ENCODE measurements at places on chromosomes 5 and 9. TPM values are rescaled to one million over a fixed set of nuclear protein-coding genes. Genes with fewer than 3 reads are reported as not detected.

- DNase-seq, result no peak
These were observed 146.1 kb upstream of the TSLP start for GRCh38 chr5:110925398-110925797.

- no peak for DNase-seq
These were observed 11.8 kb upstream of the SLC9A3 start for GRCh38 chr5:535846-536698.

DNA sequence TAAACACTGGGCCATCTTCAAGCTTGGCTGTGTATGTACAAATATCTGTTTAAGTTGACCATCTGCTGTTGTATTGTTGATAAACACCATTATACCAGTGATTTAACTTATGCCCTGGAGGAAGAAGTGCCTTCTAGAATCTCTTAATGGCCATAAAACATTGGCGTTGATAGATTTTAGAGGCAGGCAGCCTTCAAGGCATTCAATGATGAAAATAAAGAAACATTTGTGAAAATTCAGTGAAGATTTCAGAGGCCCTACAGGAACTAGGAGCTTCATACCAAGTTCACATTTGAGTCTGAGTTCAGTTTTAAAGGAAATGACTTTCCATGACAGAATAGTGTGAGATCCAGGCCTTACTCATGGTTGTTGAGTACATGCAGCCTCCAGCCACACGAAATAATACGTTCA is 52.2 kb downstream of the MAP1B start:
- no peak for DNase-seq

- DNase-seq, result no peak
These were observed 533.1 kb downstream of the KCTD16 start for GRCh38 chr5:144703776-144704175.

- no peak for DNase-seq
These were observed 2.9 kb upstream of the OR2Y1 start for GRCh38 chr5:180742727-180743126.

DNA sequence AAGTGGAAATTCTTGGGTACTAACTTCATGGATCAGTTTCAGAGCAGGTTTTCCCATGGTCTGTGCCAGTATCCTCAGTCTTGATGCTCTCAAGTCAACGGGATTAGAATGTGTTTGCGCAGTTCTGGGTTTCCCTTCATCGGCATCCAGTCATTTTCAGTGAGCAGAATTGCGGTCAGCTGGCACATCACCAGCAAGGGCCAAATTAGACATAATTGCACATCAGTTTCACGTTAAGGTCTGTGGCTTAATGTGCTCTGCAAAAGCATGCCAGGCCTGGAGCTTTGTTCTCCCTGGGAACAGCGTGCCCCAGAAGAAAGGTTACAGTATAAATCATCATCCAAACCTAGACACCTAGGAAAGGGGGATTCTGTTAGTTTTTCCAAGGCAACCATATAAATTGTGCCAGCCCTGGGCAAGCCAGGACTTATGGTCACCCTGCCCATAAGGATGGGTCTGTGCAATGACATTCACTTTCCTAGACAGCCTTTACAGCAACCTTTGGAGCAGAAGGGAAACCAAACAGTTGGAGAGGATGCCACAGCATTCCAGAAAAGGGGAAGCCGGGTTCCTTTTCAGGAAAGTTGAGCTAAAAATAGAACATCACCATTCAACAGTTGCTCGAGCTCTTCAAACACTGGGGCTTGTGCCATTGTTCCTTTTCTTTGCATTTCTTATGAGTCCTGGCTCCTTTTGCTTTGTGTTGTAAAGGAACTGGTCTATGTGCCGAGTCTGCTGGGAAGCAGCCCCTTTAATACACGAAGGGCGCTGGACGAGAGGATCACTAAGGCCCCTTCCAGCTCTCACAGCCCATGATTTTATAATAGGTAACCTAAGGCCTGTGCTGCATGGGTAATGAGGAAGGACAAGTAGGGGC is 23.1 kb downstream of the IQGAP2 start:
- no peak for DNase-seq

DNA sequence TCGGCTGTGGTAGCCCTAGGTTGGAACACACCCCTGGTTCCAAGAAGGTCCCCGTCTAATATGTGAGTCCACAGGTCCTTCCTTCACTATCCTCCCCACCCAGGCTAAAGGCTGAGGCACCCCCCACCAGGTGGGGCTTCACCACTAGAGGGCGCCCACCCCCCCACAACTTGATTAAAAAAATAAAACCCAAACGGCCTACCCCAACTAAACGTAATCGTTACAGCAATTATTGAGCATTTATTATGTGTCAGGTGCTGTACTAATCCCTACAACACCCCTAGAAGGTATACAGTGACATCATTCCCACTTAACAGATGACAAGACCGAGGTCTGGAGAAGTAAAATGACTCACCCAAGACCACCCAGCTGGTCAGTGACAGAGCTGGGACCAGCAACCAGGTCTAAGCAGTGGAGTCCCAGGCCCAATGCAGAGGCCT is 65.0 kb downstream of the FGF18 start:
- DNase-seq, result no peak

DNA sequence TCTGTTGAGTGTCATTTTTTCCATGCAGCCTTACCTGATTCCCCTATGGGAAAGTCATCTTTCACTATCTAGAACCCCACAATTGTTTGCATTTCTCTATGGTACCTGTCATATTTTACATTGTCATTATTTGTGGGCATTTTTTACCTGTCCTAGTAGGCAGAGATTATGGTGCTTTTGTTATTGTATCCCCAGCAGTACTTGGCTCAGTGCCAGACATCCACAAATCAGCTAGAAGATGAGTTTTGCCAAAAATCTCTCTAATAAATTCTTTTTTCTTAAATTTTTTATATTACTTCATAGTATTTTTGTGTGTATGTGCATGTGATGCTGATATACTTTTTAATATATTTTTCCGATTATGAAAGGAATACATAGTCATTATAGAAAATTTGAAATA is 13.2 kb downstream of the GARNL3 start:
- no peak for DNase-seq

- DNase-seq, result no peak
These were observed 118.3 kb downstream of the DRD1 start for GRCh38 chr5:175325681-175326080.

DNA sequence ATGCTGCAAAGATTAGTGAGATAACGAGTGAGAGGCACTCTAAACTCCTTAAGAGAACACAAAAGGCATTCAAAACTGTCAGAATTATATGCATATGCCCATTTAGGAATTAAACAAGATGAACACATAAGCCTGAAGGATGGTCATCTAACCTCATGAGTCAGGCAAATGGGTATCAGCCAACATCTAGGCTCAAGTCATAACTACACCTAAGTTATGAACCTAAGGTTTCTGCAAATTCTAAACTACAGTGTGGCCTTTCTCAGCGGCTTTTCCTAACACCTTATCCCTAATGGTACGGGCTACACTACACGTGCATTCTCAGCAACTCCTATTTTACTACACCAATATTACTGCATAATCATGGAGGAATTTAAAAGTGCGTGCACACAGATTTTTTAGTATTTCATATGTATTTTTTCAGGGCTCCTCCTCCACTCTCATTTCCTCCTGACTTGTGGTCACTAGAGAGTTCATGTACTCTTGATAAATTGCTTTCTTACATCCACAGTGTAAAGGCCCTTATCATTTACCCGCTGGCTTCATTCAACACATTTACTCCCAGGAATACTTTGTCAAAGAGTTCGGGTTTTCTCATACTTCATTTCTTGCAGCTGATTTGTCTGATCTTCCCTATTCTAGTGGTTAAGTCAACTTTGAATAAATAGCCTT is 316.5 kb downstream of the BNC2 start:
- DNase-seq, result no peak

DNA sequence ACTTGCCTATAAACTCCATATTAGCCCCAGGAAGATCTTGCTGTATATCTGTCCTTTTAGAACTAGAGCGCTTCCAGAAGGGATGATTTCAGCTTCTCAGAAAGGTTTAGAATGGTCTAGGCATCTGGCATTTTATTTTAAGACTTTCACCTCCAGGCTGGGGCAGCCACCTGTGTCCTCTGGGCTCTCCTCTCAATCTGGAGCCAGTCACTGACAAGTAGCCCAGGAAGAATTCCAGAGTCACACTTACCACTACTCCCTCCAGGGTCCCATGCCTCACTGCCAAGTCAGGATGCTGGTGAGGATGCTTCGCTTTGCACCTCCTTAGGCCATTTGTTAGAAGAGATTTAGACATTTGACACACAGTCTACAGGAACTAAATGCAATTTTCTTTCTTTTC is 20.8 kb downstream of the B4GALT1 start:
- DNase-seq, result no peak

- no peak for DNase-seq
These were observed 7.8 kb downstream of the PHYHD1 start for GRCh38 chr9:128928624-128929023.

DNA sequence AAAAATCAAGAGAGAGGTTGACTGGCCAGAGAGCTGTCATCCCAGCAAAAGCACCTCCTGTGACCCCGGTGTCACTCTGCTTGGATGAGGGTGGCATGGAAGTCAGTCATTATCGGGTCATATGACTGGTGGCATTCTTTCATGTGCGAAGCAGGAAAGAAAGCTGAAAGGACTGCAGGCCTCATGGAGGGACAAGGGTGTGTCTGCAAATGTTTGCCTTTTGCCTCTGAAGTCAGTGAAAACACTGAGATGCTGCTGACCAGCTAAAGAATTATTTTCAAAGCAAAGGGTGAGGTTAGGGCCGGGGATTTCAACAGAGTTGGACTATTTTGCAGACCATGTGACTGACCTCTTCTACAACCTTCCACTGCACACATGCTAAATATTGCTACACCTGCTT is 298.3 kb downstream of the CSNK1G3 start:
- DNase-seq, result no peak

- DNase-seq, result no peak
These were observed 10.9 kb downstream of the CIZ1 start for GRCh38 chr9:128180447-128180846.

GRCh38 chr5:9354336-9355081 is 191.4 kb downstream of the SEMA5A start:
- no peak for DNase-seq

- no peak for DNase-seq
These were observed 2.4 kb upstream of the PITX1 start for GRCh38 chr5:135036405-135036804.

DNA sequence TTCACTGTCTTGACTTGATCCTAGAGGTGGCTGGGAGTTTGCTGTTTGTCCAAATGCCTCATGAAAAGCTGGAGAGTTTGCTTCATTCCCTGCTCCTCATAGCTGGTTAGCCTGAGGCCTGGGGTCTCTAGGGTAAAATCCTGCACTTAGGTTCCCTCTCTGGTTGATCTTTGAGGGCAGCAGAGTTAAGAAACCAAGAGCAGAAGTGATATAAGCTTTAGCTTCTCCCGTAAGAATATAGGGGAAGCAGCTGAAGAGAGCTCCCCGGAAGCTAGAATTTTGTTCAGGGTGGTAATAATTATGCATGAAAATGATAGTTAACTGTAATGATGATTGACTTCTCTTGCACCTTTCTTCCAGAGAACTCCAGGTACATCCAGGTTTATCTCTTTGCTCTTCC is 1.4 kb downstream of the FAM53C start:
- no peak for DNase-seq

- DNase-seq, result no peak
These were observed 8.5 kb downstream of the DMXL1 start for GRCh38 chr5:119079318-119079921.

DNA sequence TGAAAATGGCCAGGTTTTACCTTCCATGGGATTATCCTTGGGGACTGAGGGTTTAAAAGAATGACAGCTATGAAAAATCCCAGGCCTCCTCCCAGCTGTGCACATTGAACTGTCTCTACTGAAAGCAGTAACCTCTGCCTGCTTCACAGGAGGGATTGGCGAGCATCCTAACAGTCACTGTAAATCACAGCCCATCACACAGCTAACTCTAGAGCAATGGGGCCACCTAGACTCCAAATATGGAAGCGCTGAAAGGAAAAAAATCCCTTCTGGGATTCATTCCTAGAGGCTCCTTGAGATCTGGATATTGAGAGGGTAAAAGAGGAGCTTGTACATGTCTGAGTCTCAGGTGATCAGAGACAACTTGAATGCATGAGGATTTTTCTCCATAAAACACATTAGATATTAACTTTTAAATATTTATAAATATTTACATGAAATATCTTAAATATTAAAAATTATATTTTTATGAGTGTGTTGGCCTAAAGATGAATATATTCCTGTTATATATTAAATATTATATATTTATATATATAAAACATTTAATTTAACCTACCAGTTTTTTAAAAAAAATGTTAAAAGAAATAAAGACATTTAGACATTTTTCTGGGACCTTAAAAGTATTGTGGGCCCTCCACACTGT is 133.8 kb upstream of the SLC24A2 start:
- DNase-seq, result no peak

DNA sequence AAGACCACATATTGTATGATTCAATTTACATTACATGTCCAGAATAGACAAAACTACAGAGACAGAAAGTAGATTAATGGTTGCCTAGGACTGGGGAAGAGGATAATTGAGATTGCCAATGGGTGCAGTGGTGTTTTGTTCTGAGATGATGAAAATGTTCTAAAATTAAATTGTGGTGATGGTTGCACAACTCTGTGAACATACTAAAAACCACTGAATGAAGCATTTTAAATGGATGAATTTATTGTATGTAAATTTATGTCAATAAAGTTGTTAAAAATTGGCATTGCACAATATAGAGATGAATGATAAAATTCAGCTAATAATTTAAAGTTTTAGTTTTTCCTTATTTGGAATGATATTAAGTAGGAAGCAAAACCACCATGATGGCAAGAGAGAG is 109.5 kb upstream of the NR4A3 start:
- DNase-seq, result no peak

- DNase-seq, result no peak
These were observed 249.2 kb upstream of the KLF4 start for GRCh38 chr9:107738789-107739188.

MLANA gene
- not detected for total RNA-seq

PCDHGA10 gene
- total RNA-seq, result 12.4 TPM

PRLR gene
- total RNA-seq, result not detected

BTNL3 gene
- not detected for total RNA-seq

TAF1L gene
- total RNA-seq, result not detected

ADAMTS16 gene
- total RNA-seq, result 0.53 TPM

LECT2 gene
- not detected for total RNA-seq

TMEM174 gene
- not detected for total RNA-seq
